ENCODE measurements at places on chromosomes 12 and 14.

DNA sequence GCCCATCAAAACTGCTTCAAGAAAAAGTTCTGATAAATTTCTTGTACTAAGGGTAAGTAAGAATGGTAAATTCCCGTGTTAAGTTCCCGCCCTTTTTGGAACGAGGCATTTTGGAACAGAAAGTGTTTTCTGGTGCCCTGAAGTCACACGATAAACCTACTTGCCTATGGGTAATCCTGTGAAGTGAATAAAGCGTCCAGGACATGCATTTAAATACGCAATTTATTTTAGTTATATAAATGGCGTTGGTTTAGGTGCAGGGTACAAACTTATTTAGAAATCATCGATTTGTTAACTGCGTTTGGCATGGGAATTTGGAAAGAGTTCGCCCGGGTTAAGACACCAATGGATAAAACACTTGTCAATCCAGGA is 715 bp upstream of the RAP1B start:
- no peak for DNase-seq

DNA sequence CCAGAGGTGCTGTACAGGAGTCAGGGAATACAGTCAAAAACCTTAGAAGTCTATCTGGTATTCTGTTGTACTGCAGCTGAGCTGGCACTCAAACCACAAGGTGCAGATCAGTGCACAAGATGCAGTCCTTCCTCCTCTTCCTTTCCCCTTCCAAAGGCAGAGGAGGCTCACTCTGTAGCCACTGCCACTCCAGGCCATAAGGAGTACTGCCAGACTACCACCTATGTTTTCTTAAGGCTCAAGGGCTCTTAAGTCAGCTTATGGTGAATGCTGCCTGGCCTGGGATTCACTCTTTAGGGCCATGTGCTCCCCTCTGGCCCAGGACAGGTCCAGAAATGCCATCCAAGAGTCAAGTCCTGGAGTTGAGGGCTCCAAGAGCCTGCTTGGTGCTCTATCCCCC is 200.3 kb downstream of the CRADD start:
- no peak for DNase-seq

DNA sequence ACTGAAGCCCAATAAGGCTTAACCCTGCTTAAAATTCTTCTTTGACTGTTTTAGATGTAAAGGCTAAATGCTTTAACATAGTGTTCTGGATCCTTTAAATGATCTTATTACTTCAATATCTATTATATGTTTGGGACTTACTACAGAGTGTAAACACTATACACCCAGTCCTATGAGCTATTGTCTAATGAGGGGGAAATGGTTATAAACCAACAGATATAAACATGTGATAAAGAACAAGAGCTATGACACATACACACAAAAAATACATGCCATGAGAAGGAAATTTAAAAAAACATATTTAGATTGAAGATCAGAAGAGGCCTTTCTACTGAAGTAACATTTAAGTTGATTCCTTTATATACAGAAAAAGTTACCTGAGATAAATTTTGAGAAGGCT is 505.1 kb downstream of the FOXG1 start:
- DNase-seq: no peak

DNA sequence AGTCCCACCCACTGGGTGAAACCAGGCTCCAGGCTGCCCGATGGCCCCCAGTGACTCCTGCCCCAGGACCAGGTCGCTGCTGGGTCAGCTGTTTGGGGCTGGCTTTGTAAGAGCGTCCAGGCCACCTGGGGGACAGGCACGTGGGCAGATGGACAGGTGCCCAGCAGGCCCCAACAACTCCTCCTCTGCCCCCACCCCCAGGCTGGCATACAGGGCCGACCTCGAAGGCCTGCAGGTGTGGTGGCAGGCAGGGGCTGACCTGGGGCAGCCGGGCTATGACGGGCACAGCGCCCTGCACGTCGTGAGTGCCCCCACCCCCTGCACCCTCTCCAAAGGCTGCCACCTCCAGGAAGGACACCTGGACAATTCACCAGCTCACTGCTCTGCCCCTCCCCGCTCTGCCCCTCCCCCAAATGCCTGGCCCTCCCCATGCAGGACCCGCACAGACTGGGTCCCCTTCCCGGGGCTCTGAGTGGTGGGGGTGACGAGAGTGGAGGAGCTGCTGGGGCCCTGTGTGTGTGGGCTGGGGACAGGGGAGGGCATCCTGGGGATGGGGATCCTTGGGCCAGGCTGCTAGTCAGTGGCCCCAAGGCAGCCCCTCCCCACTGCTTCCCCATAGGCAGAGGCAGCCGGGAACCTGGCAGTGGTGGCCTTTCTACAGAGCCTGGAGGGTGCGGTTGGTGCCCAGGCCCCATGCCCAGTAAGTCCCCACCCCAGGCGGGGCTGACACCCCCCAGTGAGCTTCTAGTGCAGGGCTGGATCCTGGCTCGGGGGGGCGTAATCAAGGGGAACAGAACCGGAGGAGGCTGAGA is 26.0 kb downstream of the ASPG start:
- no peak for DNase-seq

GRCh38 chr12:57548013-57548315 is 972 bp upstream of the DCTN2 start:
- no peak for DNase-seq

DNA sequence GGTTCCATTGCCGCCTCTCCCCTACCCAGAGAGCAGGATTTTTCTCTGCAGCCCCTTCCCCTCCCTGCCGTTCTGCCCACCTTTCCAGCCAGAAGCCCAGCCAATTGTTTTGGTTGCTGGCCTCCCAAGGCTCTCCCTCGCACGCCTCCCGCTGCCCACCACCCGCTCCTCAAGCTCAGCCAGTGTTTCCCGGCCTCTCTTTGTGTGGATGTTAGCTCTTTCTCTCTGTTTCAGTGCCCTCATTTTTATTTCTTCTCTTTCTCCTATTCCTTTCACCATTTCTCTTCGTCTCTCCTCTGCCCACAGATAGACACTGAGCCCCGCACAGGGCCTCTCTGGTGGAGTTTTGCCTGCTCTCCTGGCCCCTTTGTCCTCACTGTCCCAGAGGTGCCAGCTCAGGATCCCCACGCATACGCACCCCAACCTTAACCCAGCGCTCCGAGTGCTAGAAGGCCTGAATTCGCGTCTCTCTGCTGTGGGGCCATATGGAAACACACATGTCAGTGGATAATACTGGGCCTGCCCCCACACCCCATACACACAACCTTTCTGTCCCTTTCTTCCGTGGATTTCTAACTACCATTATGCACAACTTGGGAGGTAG is 54.9 kb downstream of the SMUG1 start:
- no peak for DNase-seq

DNA sequence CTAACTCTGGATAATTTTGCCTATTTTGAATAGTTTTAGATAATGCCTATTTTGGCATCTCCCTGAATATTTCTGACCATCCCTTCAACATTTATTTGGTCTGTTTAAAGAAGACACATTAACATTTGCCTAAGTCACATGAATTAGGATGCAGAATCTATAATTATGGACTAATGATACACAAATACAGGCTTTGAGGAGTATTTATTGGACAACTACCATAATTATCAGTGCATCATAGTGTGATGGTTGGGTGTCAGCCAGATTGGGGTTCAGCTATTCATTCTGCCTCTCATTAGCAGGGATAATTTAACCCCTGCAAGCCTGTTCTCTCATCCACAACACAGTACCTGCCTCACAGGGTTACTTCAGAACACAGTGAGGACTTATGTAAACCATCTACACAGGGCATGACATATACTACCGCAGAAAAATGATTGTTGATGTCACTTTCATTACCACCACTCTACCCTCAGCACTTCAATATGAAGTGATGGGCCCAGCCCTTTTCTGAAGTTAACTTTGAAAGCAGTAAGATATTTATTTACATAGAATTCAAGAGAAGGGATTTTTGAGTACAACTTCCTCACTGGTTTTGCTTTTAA is 14.4 kb downstream of the PRKCH start:
- no peak for DNase-seq

DNA sequence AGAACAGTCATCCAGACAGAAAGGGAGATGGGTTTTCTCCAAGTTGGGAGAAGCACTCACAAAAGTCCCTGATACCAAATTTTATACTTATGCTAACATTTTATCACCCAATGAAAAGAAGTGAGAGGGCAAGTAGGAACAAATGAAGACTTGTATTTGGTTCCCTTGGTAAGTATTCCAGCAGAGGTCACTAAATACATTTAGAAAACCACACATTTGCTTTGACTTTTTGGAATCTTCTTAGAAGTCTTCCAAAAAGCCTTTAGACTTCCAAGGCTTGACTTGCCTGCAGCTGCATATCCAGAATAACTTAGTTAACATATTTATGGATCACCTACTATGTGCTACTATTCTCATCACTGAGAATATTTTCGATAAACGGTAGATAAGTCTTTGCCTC is 3.1 kb upstream of the GYS2 start:
- DNase-seq: no peak

DNA sequence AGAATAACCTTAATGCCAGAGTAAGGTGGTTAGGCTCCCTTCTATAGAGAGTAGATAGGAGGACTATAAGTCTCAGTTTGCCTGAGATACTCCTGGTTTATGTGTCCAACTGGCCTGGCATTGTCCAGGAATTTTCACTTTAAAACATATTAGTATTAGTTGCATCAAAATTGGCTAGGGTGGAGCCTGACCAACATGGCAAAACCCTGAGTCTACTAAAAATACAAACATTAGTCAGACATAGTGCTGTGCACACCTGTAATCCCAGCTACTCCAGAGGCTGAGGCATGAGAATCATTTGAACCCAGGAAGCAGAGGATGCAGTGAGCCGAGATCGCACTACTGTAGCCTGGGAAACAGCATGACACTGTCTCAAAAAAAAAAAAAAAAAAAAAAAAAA is 11.9 kb downstream of the WDHD1 start:
- DNase-seq: no peak

DNA sequence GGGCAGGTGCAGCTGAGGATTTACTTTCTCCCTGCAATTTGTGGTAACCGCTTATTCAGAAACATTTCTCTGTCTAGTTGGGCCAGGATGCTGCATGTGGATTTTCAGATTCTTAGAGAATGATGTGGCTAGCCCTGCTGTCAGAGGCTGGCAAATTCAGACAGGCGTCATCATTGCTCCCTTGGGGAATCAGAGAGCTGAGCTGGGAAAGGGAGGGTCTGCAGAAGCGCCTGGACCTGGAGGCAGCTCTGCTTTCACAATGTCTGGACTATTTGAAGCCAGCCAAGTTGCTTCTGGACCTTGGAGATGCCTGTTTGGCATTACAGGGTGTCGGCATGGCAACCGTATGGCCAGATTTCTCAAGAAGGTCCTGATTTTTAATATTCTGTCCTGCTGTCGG is 3.4 kb downstream of the GALNT16 start:
- DNase-seq: peak; percentile 19

GRCh38 chr12:49041036-49041880 is 19.3 kb downstream of the KMT2D start:
- DNase-seq: no peak

- no peak for DNase-seq
Observed at GRCh38 chr12:19369691-19370148, 69.6 kb upstream of the AEBP2 start.

DNA sequence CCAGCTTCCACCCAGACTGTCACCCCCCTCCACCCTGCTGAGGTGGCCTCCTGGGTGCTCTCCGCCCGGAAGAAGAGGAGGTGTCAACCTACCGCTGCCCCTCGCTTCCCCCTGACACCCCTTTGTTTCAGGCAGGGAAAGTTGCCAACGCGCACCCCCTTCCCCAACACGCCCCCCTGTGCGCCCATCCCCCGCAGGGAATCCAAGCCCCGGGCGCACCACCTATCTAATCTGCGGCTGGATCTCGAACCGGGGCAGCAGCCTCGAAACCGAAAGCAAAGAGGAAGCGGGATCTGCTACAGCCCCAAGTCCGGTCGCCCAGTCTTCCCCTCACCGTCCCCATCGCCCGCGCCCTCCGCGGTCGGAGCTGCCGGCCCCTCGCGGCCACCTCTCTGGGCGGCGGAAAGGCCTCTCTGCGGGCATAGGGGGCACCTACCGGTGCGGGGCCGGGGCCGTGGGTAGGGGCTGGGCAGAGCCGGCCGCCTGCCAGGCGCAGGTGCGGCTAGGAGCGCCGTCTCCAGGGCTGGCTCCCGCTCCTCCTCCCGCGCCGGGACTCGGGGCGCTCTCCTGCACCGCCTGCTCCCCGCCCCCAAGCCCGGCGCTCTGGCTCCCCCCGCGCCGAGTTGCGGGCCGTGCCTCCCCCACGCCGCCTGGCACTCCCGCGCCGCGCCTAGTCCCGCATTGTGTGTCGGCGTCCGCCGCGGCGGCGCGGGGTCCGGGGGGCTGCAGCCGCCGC is 18.3 kb upstream of the PLEKHH1 start:
- DNase-seq: peak; percentile 37

GRCh38 chr12:46390881-46391280 is 18.3 kb upstream of the SLC38A2 start:
- no peak for DNase-seq

GRCh38 chr12:130557886-130558765 is 158.0 kb downstream of the RIMBP2 start:
- DNase-seq: no peak

- no peak for DNase-seq
Observed at GRCh38 chr12:124165695-124166094, 129.2 kb upstream of the RFLNA start.

DNA sequence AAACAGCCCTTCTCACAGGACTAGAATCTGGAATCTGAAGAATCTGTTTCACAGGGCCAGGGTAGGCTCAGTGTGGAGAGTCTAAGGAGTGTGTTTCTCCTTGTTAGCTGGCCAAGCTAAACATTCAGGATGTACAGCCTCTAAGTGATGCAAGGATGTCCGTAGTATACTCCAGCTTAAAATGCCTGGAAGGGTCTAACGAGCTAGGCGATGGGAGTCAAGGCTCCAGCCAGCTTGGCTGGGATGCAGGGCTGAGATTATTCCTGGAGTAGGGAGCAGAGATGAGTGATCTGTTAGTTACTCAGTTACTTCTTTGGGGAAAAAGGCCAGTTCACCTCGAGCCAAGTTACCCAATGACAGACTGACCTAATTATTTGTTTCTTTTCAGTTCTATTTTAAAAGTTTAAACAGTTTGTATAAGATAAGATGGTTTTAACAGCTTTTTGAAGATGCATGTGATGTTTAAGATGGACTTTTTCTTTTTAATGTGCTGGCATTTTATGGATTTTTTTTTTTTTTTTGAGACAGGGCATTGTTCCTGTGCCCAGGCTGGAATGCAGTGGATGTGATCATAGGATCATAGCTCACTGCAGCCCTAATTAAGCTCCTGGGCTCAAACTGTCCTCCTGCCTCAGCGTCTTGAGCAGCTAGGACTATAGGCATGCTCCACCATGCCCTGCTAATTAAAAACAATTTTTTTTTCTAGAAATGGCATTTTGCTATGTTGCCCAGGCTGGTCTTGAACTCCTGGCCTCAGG is 41.1 kb downstream of the SYNE2 start:
- no peak for DNase-seq

- no peak for DNase-seq
Observed at GRCh38 chr14:83940253-83940652, 1589.7 kb upstream of the FLRT2 start.

Measured in NCI-H1092 (cell line).